ENCODE measurements at places on chromosomes 16 and 17.

DNA sequence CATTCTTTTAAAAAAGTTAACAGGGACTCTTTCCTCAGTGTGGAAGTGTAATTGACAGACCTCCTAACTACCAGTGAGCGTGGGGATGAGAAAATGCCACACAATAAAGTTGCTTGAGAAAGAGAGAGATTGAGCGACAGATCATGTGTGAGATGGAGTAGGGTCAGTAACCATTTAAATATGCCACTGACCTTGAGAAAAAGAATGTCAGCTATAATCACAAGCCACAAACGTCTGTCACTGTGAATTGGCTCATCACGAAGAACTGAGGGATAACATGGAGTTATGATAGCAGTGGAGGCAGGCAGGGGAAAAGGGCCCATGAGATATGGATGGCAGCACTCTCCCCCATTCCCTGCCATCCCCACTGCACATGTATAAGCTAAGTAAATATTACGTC, 253.9 kb downstream of the SLC39A11 start:
- DNase-seq, result no peak

DNA sequence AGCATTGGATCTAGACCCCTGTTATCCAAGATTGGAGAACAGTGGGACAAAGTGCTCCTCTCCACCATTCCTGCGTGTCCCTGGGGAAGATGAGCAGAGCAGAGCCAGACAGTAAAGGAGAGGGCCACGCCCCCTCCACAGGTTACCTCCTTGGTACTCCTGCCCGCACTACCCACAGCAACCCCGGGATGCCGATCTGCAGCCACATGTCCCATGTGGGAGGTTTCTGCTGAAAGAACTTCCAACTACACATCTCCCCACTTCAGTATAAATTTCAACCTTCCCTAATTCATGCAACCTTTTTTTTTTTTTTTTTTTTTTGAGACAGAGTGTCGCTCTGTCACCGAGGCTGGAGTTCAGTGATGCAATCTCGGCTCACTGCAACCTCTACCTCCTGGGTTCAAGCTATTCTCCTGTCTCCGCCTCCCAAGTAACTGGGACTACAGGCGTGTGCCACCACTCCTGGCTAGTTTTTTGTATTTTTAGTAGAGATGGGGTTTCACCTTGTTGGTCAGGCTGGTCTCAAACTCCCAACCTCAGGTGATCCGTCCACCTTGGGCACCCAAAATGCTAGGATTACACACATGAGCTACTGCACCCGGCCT, 2.3 kb downstream of the RAB37 start:
- DNase-seq, result no peak

DNA sequence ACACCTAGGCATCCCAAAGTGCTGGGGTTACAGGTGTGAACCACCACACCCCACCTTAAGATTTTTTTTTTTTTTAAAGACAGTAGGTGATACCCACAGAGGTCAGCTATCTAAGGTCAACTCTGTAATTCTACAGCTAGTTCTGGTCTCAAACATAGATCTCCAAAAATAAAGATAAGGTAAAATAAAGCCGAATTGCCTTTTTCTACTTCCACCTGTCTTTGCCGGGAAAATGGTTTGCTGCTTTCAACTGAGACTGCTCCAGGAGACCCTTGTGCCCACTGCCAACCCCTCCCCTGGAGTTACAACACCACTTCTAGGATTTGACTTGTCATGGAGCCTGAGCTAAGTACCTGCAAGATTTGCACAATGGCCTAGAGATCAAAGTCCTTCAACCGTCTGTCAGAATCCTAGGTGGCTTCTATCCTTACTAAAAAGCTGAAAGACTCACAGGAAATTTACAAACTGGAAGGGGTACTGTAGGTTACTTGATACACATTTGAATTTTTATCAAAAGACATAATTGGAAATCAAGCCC, 4.7 kb upstream of the CNOT1 start:
- no peak for DNase-seq

- peak; percentile 46 for DNase-seq
Observed at GRCh38 chr17:81665205-81666091, 957 bp downstream of the OXLD1 start.

- DNase-seq, result no peak
Observed at GRCh38 chr16:88882358-88883030, 16.0 kb upstream of the PABPN1L start.

- no peak for DNase-seq
Observed at GRCh38 chr17:57288773-57289121, 32.4 kb downstream of the MSI2 start.

DNA sequence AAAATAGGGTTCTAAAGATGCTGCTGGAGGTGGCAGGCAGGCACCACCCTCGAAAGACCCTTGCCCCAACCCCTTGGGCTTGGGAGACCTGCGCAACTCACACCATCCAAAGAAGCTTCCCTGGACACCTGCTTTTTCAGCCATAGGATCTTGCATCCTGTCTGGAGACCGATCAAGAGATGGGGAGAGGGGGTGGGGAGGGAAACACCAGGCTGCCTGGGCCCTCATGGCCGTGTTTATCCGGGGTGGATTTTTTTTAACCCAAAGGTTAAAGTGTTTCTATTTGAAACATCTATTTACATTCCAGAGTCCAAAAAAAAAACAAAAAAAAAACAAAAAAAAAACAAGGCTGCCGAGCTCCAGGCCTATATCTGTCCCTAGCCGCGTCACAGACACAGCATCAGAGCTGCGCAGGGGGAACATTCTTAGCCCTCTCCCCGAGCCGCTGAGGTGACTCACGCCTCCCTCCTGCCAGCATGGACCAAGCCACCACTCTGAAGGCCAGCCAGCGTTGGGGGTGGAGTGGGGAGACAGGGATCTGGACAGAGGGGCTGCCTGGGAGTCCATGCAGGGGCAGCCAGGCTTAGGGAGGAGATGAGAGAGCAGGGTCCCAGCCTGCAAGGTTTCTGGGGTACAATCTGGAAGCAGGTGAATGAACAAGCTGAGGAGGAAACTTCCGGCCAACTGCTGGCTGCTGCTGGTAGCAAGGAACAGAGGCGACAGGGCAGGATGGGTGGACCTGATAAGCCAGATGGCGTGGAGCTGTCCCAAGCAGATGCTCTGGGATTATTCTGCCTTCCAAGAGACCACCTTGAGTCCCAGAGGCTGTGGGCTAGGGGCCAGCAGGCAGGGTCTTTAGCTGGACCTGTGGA, 14.8 kb downstream of the HDAC5 start:
- no peak for DNase-seq

DNA sequence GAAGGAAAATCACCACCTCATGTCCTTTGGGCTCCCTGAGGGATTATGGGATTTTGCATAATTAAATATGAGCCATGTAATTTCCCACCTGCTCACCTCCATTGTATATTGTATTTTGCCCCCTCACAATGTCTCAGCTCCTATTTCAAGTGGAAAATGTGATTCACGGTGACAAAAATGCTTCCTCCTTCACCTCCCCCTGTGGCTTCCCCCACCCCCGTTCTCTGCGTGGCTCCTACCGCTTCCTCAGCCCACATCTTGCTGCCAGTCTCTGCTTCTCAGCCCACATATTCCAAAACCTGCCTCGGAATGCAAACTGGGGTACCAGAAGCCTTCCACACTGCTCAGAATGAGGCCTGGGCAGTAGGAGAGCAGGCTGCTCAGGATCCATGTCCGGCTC, 394.5 kb upstream of the C16orf82 start:
- no peak for DNase-seq

DNA sequence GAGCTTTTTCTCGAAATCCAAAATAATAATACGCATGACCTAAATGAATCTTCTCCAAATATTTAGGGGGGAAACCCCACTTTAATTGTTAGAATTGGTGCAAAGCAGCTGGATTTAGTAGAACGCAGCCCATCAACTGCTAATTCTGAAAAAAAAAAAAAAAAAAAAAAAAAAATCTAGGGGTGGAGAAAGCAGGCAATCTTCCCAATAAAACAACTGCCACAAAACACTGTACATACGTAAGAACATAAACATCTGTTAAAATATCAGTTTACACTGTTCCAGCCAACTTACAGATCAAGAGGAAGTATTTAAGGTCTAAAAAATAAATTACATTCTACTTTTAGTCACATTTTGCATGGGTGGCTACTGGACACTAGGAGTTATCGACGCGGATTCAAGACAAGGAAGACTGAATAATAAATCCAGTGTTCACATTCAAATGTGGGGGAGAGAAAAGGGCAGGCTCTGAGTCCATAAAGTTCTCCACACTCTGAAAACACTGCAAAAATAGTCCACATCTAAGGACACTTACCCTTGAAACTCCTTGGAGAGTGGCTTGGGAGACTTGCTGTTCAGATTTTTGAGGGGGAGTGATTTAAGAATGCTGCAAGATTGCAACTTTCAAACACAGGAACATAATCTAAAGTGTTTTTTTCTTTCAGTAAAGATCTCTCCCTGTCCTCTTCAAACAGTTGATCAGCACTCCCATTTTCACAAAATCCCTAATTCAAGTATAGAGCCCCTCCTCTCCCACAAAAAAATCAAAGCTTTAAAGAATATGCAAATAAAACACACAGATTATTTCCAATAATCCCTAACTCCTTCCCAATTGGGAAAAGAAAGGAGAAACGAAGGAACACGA, 1.3 kb downstream of the APPBP2 start:
- no peak for DNase-seq

GRCh38 chr16:22674832-22675191, 139.2 kb upstream of the HS3ST2 start:
- no peak for DNase-seq

GRCh38 chr17:78974635-78975591, 4.8 kb downstream of the LGALS3BP start:
- no peak for DNase-seq

- DNase-seq, result no peak
Observed at GRCh38 chr17:50362661-50363060, 10.3 kb downstream of the MRPL27 start.

DNA sequence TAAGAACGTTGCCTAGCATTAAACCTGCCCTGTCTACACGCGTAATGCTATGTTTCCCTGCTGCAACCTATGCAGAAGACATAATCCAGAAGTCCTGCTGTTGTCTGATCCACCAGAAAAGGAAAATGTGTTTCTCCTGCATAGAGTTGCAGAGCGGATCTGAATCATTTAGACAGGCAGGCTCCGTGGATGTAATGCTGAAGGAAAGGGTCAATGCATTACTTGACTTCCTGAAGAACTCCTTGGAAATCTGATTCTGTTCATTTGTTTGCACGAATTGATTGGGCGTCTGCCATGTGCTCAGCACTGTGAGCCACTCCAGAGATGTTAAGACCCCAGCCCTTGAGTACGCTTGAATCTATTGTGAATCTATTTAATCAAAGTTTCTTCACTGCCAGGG, 83.4 kb downstream of the FOXL1 start:
- DNase-seq, result no peak

DNA sequence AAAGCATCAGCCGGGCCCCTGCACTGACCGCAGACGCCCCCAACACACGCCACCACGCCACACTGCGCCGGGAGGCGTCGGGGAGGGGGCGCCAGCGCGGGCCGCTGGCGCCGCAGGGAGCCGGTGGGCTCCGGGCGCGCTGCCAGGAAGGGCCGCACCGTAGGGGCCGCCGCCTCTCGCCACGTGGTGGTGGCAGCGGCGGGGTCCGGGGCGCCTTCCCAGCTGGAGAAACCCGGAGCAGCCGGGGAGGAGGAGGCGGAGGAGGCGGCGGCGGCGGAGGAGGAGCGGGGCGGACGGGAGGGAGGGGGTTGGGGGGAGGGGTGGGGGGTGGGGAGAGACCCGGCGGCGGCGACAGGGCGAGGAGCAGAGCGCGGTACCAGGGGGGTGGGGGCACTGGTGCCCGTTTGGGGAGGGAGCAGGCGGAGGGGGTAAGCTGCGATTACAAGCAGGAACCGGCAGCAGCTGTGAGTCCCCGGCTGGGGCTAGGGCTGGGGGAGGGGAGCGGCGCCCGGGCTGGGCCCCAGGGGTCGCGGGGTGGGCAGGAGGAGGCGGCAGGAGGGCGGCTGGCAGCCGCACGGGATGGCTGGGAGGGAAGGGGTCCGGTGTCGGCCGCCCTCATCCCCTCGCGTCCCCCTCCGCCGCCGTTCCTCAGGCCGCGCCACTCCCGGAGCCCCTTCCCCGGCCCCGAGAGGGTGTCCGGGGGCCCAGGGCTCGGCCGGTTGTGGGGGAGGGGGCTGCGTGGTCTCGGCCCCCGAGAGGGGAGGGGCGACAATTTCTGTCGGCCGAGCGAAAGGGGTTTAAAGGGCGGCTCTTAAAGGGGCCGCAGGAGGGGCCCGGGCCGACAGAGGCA, at the start of gene TBKBP1:
Gene TBKBP1 (plus strand): TSS at position 431 of the 850 bp plus-strand sequence. CDS start 1,952 bp downstream, outside the sequence.
- no peak for DNase-seq

DNA sequence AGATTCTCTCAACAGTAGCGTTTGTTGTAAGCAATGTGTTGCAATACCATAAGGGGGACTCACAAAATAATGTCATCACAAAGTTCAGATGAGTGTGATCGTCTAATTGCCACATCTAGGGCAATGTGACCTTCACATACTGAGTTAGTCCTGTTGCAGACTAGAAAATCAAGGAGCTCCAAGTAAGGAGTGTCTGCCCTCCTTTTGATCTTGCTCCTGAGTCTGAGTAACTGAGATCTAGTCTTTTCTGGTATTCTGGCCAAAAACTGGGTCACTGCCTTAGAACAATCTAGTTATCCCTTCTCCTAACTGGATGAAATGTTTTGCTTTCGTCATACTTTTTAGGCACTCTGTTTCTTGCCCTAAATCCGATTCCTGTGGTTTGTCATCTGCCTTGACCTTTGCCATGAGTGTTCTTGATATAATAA, 712.1 kb downstream of the CDH11 start:
- DNase-seq, result no peak

DNA sequence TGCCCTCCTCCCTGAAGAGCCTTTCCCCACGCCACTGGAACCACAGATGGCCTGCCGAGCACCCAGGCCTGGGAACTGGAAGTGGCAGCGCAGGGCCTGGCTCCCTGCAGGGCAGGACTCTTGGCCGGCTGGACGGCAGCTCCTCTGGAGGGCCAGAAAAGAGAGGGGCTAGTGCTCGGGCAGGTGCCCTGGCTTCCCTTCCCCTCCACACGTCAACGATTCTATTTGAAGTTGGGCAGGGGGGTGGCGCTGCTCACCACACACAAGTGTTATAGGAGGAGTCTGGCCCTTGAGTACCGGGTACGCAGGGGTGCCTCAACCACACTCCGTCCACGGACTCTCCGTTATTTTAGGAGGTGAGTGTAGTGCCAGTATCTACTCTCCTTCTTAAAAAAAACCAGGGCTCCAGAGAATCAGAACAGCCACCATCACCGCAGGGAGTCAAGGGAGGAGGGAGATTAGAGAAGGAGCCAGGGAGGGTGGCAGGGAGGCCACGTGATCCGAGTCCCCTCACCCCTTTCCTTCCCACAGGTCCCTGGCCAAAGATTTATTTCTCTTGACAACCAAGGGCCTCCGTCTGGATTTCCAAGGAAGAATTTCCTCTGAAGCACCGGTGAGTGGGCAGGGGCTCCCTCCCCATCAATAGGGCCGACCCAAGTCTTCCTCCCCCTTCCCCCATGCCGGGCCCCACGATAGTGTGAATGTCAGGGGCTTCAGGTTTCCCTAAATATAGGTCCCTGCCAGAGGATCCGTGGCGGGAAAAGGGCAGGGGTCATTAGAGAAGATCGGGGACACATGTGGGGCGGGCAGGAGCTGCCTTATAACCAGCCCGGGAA, 1.4 kb upstream of the ALDOA start:
- DNase-seq, result peak; percentile 44

- DNase-seq, result peak; percentile 45
Observed at GRCh38 chr16:71610936-71611871, 14.8 kb upstream of the MARVELD3 start.

GRCh38 chr17:78005452-78006171, 47.1 kb downstream of the TNRC6C start:
- DNase-seq, result no peak

- DNase-seq, result no peak
Observed at GRCh38 chr16:81946206-81946605, 65.1 kb downstream of the SDR42E1 start.

GRCh38 chr16:2840914-2841313, 10.8 kb downstream of the ZG16B start:
- DNase-seq, result no peak

- no peak for DNase-seq
Observed at GRCh38 chr17:78361225-78361701, 1.4 kb upstream of the SOCS3 start.

Measured in stimulated activated CD4-positive, alpha-beta T cell treated with anti-CD3 and anti-CD28 coated beads, Interleukin-1b, Interleukin-23, amount 100 ng/mL, for 1 hour (primary cell).